Gastroesophageal sphincter (tissue), 4 donors: ENCODE measurements at places on chromosomes 2 and 18.

DNA sequence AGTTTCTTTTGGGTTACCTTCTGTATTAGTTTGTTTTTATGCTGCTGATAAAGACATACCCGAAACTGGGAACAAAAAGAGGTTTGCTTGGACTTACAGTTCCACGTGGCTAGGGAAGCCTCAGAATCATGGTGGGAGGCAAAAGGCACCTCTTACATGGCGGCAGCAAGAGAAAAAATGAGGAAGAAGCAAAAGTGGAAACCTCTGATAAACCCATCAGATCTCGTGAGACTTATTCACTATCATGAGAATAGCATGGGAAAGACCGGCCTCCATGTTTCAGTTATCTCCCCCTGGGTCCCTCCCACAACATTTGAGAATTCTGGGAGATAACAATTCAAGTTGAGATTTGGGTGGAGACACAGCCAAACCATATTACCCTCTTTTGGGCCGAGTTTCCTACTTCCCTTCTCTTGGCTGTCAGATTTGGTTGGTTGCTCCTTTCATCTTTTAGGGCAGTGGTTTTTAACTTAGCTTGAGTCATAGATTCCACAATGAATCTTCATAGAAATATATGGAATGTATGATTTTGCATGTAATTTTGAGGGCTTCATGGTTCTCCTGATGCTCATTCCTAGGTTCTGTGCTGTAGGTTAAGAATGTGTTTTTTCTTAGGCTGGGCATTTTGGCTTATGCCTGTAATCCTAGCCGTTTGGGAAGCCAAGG lies 44.2 kb downstream of the CEP192 start:
- no peak for ATAC-seq

- ATAC-seq: no peak
These were observed 33.7 kb downstream of the MTERF4 start for GRCh38 chr2:241068136-241068941.

DNA sequence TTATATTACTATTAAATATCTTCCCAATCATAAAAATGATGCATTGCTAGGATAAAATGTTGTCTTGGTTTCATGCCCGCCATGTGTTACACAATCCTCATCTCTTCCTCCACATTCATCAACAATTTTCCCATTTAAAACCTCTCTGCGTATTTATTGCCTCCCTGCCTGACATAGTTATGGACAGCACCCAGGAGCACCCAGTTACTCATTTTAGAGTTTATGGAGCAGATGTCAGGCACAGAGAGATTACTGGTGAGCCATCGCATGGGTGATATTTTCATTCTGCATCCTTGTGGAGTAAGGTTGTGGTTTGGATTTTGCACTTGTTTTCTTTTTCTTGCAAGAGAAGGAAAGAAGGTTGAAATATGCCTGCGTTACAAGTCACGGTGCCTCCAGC lies 116.7 kb upstream of the NPAS2 start:
- ATAC-seq: no peak

DNA sequence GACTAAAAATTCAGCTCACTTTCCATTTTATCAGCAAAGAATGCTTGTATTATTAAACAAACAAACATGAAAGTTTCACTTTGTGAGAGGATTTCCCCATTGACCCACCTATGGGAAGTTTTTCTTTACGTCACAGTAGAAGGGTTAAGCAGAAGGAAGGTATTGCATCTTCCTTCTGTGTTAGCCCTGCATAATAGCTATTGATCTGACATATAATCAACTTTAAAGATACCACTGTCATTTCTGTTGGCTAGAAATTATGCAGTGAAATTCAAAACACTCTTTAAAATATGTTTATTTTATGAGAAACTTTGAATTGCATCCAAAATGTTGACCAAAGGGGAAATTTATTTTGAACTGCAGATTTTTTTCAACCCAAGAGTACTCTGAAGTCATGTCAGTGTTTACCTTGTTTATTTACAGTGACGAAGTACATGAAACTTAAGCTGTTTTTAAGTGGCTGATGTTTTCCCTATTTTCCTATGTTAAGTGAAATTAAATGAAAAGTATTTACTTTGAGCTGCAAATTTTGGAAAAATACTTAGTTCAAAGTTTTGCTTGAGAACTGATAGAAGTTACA lies 566.4 kb downstream of the ZEB2 start:
- ATAC-seq: no peak

GRCh38 chr2:11850082-11850481 lies 103.7 kb downstream of the LPIN1 start:
- no peak for ATAC-seq
